ENCODE measurements at places on chromosomes 6 and 20. TPM values are rescaled to one million over a fixed set of nuclear protein-coding genes. Genes with fewer than 3 reads are reported as not detected.

- no peaks in the 10 kb centered on the region for H3K4me1 ChIP-seq
- H3K27me3 ChIP-seq: no peaks in the 10 kb centered on the region
- H3K27ac ChIP-seq: no peak overlapping the region
- no peak overlapping the region for H3K4me3 ChIP-seq
- H3K36me3 ChIP-seq: no peaks in the 10 kb centered on the region
- DNase-seq: no peak
These were observed 272.1 kb upstream of the TAB2 start for GRCh38 chr6:149045404-149045803.

- no peak for DNase-seq
- no peaks in the 10 kb centered on the region for H3K36me3 ChIP-seq
- no peaks in the 10 kb centered on the region for H3K27me3 ChIP-seq
- no peak overlapping the region for H3K27ac ChIP-seq
- peaks cover under 1% of the 10 kb centered on the region for H3K4me1 ChIP-seq
These were observed 83.0 kb downstream of the CD164 start for GRCh38 chr6:109299265-109299607.

GRCh38 chr6:161107779-161108730 lies 116.5 kb downstream of the MAP3K4 start:
- no peak overlapping the region for H3K27ac ChIP-seq
- no peak for DNase-seq
- H3K4me1 ChIP-seq: no peaks in the 10 kb centered on the region
- H3K36me3 ChIP-seq: peaks cover 73% of the 10 kb centered on the region
- H3K27me3 ChIP-seq: no peaks in the 10 kb centered on the region

DNA sequence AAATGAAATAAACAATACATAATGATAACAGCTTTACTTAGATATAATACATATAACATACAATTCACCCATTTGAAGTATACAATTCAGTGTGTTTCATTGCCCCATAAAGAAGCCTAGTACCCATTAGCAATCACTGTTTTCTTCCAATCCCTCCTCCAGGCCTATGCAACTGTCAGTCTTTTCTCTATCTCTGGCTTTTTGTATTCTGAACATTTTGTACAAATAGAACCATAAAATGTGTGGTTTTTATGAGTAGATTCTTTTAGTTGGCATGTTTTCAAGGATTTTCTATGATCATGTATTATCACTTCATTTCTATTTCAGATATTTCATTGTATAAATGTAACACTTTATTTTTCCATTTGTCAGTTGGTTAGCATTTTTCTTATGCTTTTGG lies 54.6 kb upstream of the MYO6 start:
- H3K4me1 ChIP-seq: no peaks in the 10 kb centered on the region
- no peak overlapping the region for H3K27ac ChIP-seq
- peaks cover 9% of the 10 kb centered on the region for H3K36me3 ChIP-seq
- no peak overlapping the region for H3K4me3 ChIP-seq
- H3K27me3 ChIP-seq: no peaks in the 10 kb centered on the region
- DNase-seq: no peak

- no peaks in the 10 kb centered on the region for H3K36me3 ChIP-seq
- no peak overlapping the region for H3K4me3 ChIP-seq
- no peak overlapping the region for H3K27ac ChIP-seq
- no peaks in the 10 kb centered on the region for H3K4me1 ChIP-seq
- no peak for DNase-seq
These were observed 77.4 kb upstream of the SULF2 start for GRCh38 chr20:47862574-47863240.

DNA sequence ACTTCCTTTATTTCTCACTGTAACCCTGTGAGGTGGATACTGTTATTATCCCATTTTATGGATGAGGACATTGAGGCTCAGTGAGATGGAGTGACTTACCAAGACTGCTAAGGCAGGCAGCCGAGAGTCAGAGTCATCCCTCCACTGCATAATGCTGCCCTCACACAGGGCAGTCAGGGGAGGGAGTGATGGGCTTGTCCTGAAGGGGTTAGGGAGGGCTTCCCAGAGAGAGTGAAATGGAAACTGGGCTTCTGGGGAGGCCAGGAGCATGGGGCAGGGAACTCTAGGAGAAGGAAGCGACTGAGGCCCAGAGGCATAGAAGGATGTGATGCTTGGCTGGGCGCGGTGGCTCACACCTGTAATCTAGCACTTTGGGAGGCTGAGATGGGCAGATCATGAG lies 31.1 kb downstream of the TM9SF4 start:
- H3K4me3 ChIP-seq: no peak overlapping the region
- peaks cover 77% of the 10 kb centered on the region for H3K36me3 ChIP-seq
- H3K4me1 ChIP-seq: no peaks in the 10 kb centered on the region
- no peaks in the 10 kb centered on the region for H3K27me3 ChIP-seq
- no peak overlapping the region for H3K27ac ChIP-seq

GRCh38 chr6:14549304-14549770 lies 431.8 kb downstream of the CD83 start:
- H3K27ac ChIP-seq: no peak overlapping the region
- H3K36me3 ChIP-seq: no peaks in the 10 kb centered on the region
- no peaks in the 10 kb centered on the region for H3K27me3 ChIP-seq
- no peaks in the 10 kb centered on the region for H3K4me1 ChIP-seq
- no peak for DNase-seq

DNA sequence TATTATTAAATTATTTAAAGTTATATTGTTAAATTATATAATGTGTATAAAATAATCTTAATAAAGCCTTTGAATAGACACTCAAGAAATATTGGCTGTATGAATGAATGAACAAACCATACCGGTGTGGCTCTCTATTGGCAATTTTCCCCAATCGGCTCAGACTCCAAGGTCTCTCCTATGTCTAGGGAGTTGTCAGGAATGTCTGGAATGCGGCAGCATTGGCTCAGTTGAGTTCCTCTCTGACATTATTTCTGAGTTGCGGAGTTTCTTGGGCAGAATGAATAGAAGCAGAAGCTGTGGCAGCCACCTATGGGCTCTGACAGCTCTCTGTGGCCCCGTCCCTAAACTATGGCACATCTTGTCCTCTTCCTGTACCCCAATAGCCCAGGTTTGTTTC lies 111.0 kb downstream of the SOBP start:
- H3K27me3 ChIP-seq: no peaks in the 10 kb centered on the region
- no peak overlapping the region for H3K4me3 ChIP-seq
- H3K4me1 ChIP-seq: no peaks in the 10 kb centered on the region

GRCh38 chr6:90701146-90701781 lies 114.4 kb upstream of the MAP3K7 start:
- no peak for DNase-seq
- no peaks in the 10 kb centered on the region for H3K36me3 ChIP-seq
- no peak overlapping the region for H3K4me3 ChIP-seq
- H3K27me3 ChIP-seq: no peaks in the 10 kb centered on the region
- H3K27ac ChIP-seq: no peak overlapping the region

DNA sequence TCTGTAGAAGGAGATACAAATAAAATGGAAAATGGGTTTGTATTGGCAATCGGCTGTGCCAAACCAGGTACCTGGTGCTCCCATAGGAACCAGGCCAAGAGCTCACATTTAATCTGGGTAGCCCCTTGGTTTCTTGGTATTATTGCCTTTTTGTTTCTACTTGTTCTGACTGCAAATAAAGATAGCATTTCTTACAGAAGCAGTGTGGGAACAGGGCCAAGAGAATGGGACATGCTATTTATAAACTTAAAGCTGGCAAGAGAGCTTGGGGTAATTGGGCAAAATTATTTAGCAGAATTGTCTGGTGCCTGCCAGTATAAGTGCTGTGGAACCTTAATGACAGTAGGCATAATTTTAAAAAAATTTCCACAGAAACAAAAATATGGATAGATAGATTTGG lies 113.5 kb upstream of the GLP1R start:
- H3K27me3 ChIP-seq: no peaks in the 10 kb centered on the region
- no peaks in the 10 kb centered on the region for H3K36me3 ChIP-seq
- H3K27ac ChIP-seq: no peak overlapping the region
- H3K4me3 ChIP-seq: no peak overlapping the region
- H3K4me1 ChIP-seq: no peaks in the 10 kb centered on the region
- no peak for DNase-seq

- H3K36me3 ChIP-seq: no peaks in the 10 kb centered on the region
- no peak for DNase-seq
- H3K4me3 ChIP-seq: no peak overlapping the region
- H3K4me1 ChIP-seq: no peaks in the 10 kb centered on the region
- no peak overlapping the region for H3K27ac ChIP-seq
These were observed 67.1 kb upstream of the KCNQ5 start for GRCh38 chr6:72554761-72555221.

GRCh38 chr6:4809999-4810918 lies 34.1 kb downstream of the CDYL start:
- H3K4me3 ChIP-seq: no peak overlapping the region
- H3K36me3 ChIP-seq: peaks cover 1% of the 10 kb centered on the region
- H3K27me3 ChIP-seq: no peaks in the 10 kb centered on the region
- H3K4me1 ChIP-seq: no peaks in the 10 kb centered on the region

DNA sequence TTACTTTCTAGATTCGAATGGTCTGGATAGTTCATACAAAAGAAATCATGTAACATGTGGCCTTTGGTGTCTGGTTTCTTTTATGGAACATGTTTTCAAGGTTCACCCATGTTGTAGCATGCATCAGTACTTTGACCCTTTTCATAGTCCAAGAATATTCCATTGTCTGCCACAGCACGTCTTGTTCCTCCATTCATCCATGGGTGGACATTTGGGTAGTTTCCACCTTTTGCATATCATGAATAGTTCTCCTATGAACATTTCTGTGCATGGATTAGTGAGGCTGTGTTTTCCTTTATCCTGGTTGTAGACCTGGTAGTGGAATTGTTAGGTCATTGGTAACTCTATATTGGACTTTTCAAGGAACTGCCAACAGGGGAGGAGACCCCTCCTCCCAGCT lies 31.7 kb downstream of the GSTA3 start:
- no peaks in the 10 kb centered on the region for H3K36me3 ChIP-seq
- no peaks in the 10 kb centered on the region for H3K4me1 ChIP-seq
- DNase-seq: no peak
- no peak overlapping the region for H3K4me3 ChIP-seq

- H3K36me3 ChIP-seq: no peaks in the 10 kb centered on the region
- no peaks in the 10 kb centered on the region for H3K27me3 ChIP-seq
- H3K4me3 ChIP-seq: no peak overlapping the region
These were observed 226.3 kb upstream of the SMLR1 start for GRCh38 chr6:130600880-130601341.

GRCh38 chr20:31858760-31859083 lies 11.6 kb downstream of the DUSP15 start:
- H3K27me3 ChIP-seq: no peaks in the 10 kb centered on the region
- H3K4me3 ChIP-seq: no peak overlapping the region
- no peak overlapping the region for H3K27ac ChIP-seq
- peaks cover 7% of the 10 kb centered on the region for H3K4me1 ChIP-seq
- no peak for DNase-seq
- no peaks in the 10 kb centered on the region for H3K36me3 ChIP-seq

- no peak for DNase-seq
- H3K4me1 ChIP-seq: no peaks in the 10 kb centered on the region
- no peak overlapping the region for H3K4me3 ChIP-seq
- H3K36me3 ChIP-seq: peaks cover 3% of the 10 kb centered on the region
These were observed 33.5 kb downstream of the NEDD9 start for GRCh38 chr6:11198663-11199603.

DNA sequence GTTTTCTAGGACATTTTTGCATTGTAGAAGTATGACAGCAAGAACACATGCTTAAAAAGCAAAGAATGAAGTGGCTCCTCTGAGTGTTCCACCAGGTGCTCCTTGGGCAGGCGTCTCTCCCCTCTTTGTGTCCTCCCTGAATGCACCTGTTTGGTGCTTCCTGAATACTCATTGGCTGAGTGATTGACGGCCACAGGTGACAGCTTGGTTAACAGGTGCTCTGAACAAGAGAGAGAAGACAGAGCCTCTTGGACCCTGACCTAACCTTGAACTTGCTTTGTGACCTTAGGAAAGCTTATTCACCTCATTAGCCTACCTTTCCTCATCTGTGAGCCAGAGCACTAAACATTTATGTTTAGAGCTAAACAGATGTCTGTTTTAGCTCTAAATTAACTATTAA lies 93.7 kb downstream of the TULP4 start:
- no peaks in the 10 kb centered on the region for H3K4me1 ChIP-seq
- no peaks in the 10 kb centered on the region for H3K27me3 ChIP-seq
- no peaks in the 10 kb centered on the region for H3K36me3 ChIP-seq
- no peak overlapping the region for H3K27ac ChIP-seq
- no peak overlapping the region for H3K4me3 ChIP-seq
- DNase-seq: no peak

- H3K27me3 ChIP-seq: no peaks in the 10 kb centered on the region
- no peaks in the 10 kb centered on the region for H3K4me1 ChIP-seq
- H3K4me3 ChIP-seq: no peak overlapping the region
- DNase-seq: no peak
These were observed 362.7 kb upstream of the IMPG1 start for GRCh38 chr6:76435174-76435573.

GRCh38 chr6:66796987-66797386 lies 1090.0 kb upstream of the EYS start:
- H3K27me3 ChIP-seq: no peaks in the 10 kb centered on the region
- no peak overlapping the region for H3K4me3 ChIP-seq
- H3K36me3 ChIP-seq: no peaks in the 10 kb centered on the region
- no peak overlapping the region for H3K27ac ChIP-seq
- DNase-seq: no peak

GRCh38 chr6:44166591-44167184 lies 8.1 kb downstream of the CAPN11 start:
- no peak for DNase-seq
- H3K36me3 ChIP-seq: no peaks in the 10 kb centered on the region
- H3K4me3 ChIP-seq: no peak overlapping the region
- no peaks in the 10 kb centered on the region for H3K27me3 ChIP-seq

DNA sequence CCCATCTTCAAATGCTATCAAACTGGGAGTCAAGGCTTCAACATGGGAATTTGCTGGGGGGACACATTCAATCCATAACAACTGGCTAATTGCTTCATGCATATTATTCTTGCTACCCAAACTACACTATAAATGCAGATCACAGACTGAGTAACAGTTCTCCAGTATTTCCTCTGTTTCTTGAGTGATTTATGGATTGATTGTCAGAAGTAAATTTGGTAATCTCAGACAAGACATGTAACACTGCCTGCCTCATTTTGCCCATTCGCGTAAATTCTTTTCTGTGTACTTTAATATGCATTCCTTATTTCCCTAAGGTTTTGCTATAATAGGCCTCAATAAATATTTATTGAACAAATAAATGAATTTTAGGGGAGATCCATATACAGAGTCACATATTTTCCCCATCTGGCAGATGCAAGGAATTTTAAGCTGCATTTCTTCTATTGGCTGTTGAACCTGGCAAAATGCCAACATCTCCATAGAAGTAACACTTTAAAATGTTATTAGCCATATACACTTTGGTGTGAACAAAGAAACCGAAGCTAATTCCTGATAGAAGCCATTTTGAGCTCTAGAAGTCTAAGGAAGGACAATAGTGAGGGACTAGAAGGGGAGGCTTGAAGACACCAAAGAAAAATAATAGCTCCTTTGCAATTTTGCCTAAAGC lies 98.2 kb downstream of the QRSL1 start:
- DNase-seq: no peak
- peak overlapping the region; percentile 81 for H3K27ac ChIP-seq
- no peak overlapping the region for H3K4me3 ChIP-seq
- H3K4me1 ChIP-seq: peaks cover 34% of the 10 kb centered on the region
- no peaks in the 10 kb centered on the region for H3K27me3 ChIP-seq

The MSH5 gene
- total RNA-seq: 6.4 TPM

The SLC22A2 gene
- total RNA-seq: not detected

The ARFGEF3 gene
- total RNA-seq: 0.33 TPM

The ISM1 gene
- total RNA-seq: not detected

The NR2E1 gene
- total RNA-seq: not detected

The CD83 gene
- 0.75 TPM for total RNA-seq

The IL17F gene
- total RNA-seq: not detected

The TRIM15 gene
- 1.6 TPM for total RNA-seq

The KHDC1L gene
- not detected for total RNA-seq

The HLA-DQB1 gene
- 12.4 TPM for total RNA-seq

The SIRPB1 gene
- 4.4 TPM for total RNA-seq

The LY6G6C gene
- not detected for total RNA-seq

The STAU1 gene
- 59.4 TPM for total RNA-seq

The WFDC10B gene
- total RNA-seq: not detected

The PBOV1 gene
- not detected for total RNA-seq

The MYH7B gene
- total RNA-seq: 0.25 TPM

The PDSS2 gene
- 20.9 TPM for total RNA-seq

The RNF39 gene
- not detected for total RNA-seq

All from liver (tissue), 10 donors.